Activated CD8-positive, alpha-beta memory T cell treated with anti-CD3 and anti-CD28 coated beads, Interleukin-2, amount 50 U/mL, for 4 hours (primary cell): ENCODE measurements at places on chromosomes 16 and 17.
A peak's percentile ranks its signal among the peaks of the same experiment; 100 is the strongest.

DNA sequence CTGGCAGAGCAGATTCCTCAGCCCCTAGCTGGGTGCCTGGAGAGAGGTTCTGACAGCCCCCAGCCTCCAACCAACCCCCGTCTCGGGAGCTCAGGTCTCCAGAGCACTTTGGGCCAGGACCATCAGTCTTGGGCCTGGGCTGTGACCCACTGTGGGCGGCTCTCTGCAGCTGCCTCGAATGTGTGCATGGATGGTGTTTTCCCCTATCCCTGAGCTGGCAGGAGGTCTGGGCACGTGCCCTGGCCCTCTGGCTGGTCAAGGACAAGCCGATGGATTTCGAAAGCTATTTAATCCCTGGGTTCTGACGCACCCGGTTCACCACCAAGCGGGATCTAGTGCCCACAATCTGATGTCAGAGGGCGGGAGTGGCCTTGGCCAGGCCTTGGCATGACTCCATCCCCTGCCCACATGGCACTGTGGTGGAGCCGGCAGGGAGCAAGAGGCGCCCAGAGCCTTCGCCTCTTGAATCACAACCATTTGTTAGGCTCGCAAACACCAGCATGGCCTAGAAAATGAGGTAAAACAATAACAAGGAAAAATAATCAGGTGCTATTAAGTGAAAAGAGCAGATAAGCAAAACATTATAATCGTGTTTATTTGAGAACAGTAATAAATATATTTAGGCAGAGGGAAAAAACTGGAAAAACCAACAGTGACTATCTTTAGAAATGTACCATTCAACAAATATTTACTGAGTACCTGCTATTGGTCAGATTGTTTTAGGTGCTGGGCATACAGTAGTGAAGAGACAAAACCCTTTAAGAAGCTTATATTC lies 69.3 kb upstream of the TOB1 start:
- DNase-seq: no peak

DNA sequence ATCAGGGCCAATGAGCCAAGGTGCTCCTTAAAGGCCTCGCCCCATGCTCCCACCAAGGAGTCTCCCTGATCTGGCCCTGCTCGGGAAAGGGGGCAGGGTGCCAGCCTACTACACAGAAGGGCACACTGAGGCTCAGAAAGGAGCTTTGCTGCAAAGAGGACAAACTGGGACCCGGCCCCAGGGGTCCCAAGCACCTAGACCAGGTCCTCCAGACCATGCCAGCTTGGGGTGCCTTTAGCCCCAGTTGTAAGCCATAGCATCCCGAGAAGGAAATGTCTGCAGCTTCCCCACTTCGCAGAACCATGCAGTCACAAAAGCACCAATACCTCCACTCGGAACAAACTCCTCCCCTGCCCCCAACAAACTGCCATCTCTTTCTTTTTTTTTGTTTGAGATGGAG lies 74.8 kb upstream of the CDC42EP4 start:
- no peak for DNase-seq

- peak; percentile 23 for DNase-seq
Measured at GRCh38 chr16:12532871-12533610, 270.6 kb downstream of the CPPED1 start.

- DNase-seq: no peak
Measured at GRCh38 chr16:81645266-81645694, 133.8 kb upstream of the PLCG2 start.

- no peak for DNase-seq
Measured at GRCh38 chr17:80614332-80615047, 69.9 kb downstream of the RPTOR start.

DNA sequence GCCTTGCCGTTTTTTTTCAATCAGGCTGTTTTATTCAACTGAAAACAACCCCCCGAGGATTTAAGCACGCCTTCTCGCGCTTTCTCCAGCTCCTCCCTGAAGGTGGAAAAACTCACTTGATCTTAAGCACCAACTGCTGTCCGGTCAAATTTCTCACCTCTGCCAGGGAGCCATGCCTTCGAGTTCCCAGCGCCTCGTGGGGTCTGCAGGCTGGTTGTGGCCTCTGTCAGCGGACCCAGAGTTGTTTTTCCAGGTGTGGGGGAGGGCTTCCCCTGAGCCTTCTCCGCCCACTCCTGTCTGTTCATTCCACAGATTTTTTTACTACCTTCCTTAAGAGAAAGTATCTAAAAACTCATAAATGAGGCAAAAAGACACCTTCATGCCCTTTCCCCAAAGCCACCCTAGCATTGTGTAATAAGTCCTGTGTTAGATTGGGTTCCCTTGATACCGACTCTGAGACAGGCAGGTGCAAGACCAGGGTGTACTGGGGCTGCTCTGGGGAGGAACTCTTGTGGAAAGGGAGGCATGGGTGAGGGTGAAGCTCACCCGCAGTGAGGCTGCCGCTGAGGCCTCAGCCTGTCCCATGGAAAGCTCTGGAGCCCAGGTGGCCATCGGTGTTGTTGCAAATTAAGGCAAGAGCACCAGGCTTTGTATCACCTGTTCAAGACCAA lies 101.6 kb downstream of the AXIN2 start:
- no peak for DNase-seq

GRCh38 chr17:76996741-76997694 lies 128.8 kb downstream of the MGAT5B start:
- no peak for DNase-seq

GRCh38 chr16:47644661-47645060 lies 183.5 kb downstream of the PHKB start:
- DNase-seq: no peak

- DNase-seq: no peak
Measured at GRCh38 chr16:52234626-52235025, 312.3 kb downstream of the TOX3 start.

DNA sequence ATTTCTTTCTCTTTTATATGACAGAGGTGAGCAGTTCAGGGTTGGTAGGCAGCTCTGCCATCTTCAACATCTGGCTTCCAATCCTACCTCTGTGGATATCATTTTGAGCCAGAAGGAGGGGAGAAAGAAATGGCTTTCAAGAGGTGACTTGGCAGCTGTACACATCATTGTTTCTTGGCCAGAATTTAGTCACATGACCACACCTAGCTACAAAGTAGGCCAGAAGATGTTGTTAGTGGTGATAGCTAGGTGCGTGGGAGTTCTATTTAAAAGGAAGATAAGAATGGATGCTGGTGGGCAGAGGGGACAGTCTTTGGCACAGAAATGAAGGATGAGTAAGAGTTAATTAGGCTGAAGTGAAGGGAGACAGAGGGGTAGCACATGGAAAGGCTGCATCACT lies 29.2 kb upstream of the MPHOSPH6 start:
- DNase-seq: no peak

DNA sequence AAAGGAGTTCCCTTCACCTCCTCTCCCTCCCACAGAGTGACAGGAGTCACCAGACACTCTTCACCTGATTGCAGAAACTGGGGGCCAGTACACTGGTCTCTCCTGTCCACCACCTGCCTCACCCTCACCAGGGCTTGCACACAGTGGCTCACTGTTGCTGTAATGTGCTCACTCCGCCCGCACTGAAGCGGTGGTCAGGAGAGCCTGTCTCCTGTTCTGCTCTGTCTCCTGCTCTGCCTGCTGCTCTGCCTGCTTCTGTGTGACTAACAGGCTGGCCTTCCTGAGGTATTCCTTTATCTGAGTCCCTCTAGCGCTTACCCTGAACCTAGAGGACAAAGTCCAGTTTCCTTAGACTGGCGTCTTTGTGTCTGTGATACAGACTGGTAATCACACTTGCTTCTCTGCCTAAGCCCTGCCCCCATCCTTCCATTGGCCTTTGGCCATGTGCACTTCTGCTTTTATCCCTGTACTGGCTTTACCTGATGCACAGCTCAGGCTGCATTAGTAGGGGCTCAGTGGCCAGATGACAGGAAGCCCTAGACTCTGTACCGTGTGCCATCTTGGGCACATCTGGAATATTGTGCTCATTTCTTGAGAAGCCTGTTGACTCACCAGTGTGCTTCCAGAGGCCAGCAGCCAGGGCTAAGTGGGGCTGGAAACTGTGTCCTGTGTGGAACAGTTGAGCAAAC lies 13.3 kb downstream of the PROCA1 start:
- DNase-seq: no peak

GRCh38 chr17:68004201-68004600 lies 7.9 kb upstream of the C17orf58 start:
- DNase-seq: no peak
